ENCODE measurements at places on chromosomes 5 and 9.

GRCh38 chr5:76547891-76548524, 75.2 kb downstream of the F2RL2 start:
- H3K4me3 ChIP-seq: no peak overlapping the region
- no peak for DNase-seq
- H3K27me3 ChIP-seq: no peaks in the 10 kb centered on the region
- peak overlapping the region; percentile 80 for H3K27ac ChIP-seq
- H3K36me3 ChIP-seq: peaks cover 4% of the 10 kb centered on the region
- peaks cover 71% of the 10 kb centered on the region for H3K4me1 ChIP-seq

GRCh38 chr5:96721351-96721977, 59.3 kb downstream of the CAST start:
- no peak overlapping the region for H3K27ac ChIP-seq
- no peaks in the 10 kb centered on the region for H3K4me1 ChIP-seq
- H3K4me3 ChIP-seq: no peak overlapping the region
- H3K36me3 ChIP-seq: peaks cover 6% of the 10 kb centered on the region
- no peak for DNase-seq

DNA sequence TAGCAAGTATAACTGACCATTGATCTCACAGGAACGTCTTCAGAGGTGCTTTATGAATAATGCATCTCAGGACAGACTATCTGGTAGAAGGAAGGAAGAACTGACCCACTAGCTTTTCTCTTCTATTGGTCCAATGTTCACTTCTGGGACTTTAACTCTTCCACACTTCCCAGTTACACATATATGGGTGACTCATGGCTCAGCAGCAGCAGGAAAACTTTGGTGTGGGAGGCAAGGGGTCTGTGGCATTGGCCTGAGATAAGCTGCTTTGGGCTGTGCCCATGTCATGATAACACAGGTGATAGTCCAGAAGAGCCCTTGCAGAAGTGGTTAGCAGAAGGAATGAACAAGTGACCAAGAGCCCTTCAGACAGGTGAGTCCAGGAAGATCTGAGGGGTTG, 148.8 kb downstream of the RAB3C start:
- no peaks in the 10 kb centered on the region for H3K4me1 ChIP-seq
- H3K4me3 ChIP-seq: no peak overlapping the region
- H3K36me3 ChIP-seq: no peaks in the 10 kb centered on the region
- DNase-seq: no peak
- H3K27me3 ChIP-seq: no peaks in the 10 kb centered on the region

DNA sequence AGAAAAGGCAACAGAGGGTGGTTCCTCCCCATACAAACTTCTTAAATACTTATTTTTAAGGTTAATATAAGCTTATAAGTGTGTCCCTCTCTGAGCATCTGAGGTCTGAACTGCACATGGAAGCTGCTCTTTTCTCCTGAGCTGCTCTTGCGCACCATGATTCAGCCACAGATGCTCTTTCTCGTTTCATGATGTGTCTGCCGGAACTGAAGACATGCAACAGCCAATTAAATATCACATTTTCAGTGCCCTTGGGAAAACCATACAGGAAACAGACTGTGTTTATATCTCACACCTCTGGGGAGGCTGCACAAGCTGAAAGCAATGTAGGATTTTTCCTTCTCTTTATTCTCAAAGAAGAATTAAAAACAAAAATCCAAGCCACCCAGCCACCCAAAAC, 96.8 kb upstream of the NREP start:
- peak; percentile 51 for DNase-seq
- H3K4me3 ChIP-seq: no peak overlapping the region
- H3K27me3 ChIP-seq: no peaks in the 10 kb centered on the region
- H3K36me3 ChIP-seq: no peaks in the 10 kb centered on the region
- no peaks in the 10 kb centered on the region for H3K4me1 ChIP-seq
- H3K27ac ChIP-seq: no peak overlapping the region

DNA sequence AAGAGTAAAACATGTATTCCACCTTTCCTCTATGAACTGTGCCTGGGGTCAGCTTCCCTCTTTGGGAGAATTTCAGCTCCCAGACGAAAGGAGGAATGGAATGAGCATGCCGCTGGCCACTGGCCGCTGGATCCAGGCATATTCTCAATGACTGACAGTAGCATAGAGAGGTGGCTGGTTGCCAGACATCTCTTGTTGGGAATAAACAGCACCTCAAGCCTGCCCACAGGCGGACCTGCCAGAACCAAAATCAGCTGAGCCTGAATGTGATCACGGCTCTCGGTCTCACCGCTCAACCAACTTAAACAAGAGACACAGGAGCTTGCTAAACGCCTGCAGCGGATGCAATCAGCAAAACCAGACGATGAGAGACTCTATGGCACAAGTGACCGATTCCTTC, 20.6 kb downstream of the TBC1D9B start:
- H3K27ac ChIP-seq: no peak overlapping the region
- no peaks in the 10 kb centered on the region for H3K4me1 ChIP-seq
- H3K27me3 ChIP-seq: no peaks in the 10 kb centered on the region
- H3K4me3 ChIP-seq: no peak overlapping the region

All from common myeloid progenitor, CD34-positive (primary cell).